ENCODE measurements at places on chromosomes 3 and 15.

DNA sequence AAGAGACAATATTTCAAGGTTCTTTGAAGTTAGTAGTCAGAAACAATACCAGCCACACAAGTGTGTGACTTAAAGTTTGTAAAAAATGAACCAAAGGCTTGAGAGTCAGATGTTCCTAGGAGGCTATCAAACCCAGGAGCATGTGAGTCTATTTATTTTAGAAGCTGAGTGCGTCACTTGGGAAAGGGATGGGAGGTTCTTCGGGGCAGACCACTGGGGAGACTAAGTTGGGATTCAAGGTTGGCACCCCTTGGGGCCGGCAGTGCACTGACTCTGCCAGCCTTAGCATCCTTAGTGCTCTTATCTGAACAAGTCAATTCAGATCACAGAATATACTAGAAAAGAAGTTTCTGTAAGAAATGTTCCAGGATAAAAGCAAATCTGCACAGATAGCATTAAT is 50.1 kb upstream of the POLR2M start:
- no peak for DNase-seq

DNA sequence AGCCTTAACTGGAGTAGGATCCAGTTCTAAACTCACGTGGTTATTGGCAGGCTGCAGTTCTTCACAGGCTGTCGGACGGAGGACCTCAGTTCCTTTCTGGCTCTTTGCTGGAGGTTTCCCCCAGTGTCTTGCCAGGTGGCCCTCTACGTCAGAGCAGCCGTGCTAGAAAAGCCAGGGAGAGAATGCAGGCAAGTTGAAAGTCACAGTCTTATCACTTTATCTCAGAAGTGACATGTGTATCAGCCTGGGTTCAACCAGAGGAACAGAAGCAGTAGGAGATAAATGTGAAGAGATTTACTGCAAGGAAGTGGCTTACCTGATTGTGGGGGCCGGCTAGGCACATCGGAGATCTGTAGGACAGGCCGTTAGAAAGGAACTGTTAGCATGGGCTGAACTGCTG is 125.3 kb upstream of the BNIP2 start:
- DNase-seq: no peak

GRCh38 chr15:89978914-89979313 is 22.2 kb upstream of the ZNF710 start:
- no peak for DNase-seq

GRCh38 chr3:123357275-123357674 is 91.6 kb downstream of the ADCY5 start:
- DNase-seq: no peak

DNA sequence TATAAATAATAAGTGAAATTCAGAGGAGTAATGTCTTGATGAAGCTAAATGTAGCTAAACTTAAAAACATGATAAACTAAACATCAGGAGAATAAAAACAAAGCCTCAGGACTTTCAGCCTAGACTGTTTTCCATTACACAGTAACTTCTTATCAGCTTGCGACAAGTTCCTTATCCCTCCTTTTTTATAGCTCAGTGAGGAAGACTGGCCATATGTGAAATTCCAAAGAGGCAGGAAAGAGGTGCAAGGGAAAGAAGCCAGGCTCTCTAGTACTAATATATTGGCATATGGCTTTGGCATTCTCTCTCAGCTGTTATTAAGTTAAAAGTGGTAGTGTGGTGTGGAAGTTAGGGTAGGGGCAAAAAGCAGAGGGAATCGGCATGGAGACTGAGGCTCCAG is 4.4 kb downstream of the COX17 start:
- DNase-seq: no peak

GRCh38 chr3:123869165-123869564 is 15.0 kb downstream of the MYLK start:
- DNase-seq: no peak

- DNase-seq: no peak
These were observed 2.3 kb downstream of the SERF2 start for GRCh38 chr15:43794269-43795037.

GRCh38 chr3:100521439-100521845 is 29.0 kb downstream of the TMEM45A start:
- DNase-seq: no peak

GRCh38 chr3:110521019-110521418 is 550.6 kb upstream of the NECTIN3 start:
- no peak for DNase-seq

DNA sequence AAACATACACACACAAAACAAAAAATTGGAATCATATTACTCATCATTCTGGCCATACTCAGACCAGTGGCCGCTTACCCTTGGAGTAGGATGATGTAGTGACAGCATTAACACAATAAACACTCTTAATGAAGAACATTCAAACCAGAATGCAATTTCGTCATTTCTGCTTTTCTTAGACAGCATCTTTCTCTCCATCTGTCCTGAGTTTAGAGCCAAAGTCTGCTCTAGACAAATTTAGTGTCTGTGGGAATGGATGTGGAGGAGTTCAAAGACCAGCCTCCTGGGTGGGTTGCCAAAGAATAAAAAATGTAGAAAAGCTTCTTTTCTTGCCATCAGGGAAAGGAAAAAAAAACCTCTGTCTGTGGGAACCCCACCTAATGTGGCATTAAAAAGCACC is 212.4 kb upstream of the POU1F1 start:
- DNase-seq: no peak

Data from NCI-H1092 treated with DMSO at 0.1 percent for 48 hours (cell line).